ENCODE measurements at places on chromosomes 12 and 14.

DNA sequence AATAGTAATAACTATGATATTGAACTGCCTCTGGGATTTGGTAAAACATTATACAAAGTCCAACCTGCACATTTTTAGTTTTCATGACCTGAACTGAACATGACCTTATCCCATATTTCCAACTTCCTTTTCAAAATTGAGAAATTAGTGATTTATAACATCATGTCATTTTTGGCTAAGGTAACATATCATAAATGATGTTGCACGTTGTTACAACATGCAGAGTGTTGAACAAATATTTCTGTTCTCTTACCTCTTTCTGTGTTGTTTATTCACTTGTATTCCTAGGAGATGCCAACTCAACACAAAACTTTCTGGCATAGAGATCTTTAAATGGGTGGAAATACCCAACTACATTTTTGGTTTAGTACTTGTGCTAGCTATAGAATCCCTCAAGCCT lies 496.0 kb downstream of the SLC6A15 start:
- no peak for DNase-seq

DNA sequence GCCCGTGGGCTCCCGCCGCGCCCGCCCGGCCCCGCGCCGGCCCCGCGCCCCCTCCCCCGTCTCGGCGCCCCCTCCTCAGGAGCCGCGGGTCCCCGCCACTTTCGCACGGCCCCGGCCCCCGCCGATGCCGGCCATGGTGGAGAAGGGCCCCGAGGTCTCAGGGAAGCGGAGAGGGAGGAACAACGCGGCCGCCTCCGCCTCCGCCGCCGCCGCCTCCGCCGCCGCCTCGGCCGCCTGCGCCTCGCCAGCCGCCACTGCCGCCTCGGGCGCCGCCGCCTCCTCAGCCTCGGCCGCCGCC lies 263 bp downstream of the RCOR1 start:
- DNase-seq, result no peak

- no peak for DNase-seq
Observed at GRCh38 chr12:92803903-92804302, 101.1 kb downstream of the PLEKHG7 start.

GRCh38 chr12:104460973-104461698 lies 4.4 kb downstream of the CHST11 start:
- DNase-seq, result no peak

DNA sequence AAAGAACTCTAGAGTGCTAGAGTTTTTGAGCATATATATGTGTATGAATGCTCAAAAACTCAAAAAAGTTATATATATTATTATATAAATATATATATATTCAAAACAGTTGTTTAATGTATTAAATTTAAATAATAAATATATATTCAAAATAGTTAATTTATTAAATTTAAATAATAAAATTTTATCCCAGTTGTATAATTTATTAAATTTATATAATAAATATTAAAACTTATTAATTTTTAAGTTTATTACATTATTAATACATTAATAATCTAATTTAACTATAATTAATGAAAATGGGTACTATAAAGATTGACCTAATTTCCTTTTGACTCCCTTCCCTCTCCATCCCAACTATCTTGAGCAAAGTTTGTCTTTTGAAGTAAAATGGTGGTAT lies 97.8 kb downstream of the RERG start:
- no peak for DNase-seq

- DNase-seq, result no peak
Observed at GRCh38 chr12:32260696-32261095, 138.7 kb upstream of the FGD4 start.

- DNase-seq, result no peak
Observed at GRCh38 chr12:20507056-20507455, 138.7 kb downstream of the PDE3A start.

- peak; percentile 73 for DNase-seq
Observed at GRCh38 chr14:57732463-57733285, 133.2 kb downstream of the SLC35F4 start.

DNA sequence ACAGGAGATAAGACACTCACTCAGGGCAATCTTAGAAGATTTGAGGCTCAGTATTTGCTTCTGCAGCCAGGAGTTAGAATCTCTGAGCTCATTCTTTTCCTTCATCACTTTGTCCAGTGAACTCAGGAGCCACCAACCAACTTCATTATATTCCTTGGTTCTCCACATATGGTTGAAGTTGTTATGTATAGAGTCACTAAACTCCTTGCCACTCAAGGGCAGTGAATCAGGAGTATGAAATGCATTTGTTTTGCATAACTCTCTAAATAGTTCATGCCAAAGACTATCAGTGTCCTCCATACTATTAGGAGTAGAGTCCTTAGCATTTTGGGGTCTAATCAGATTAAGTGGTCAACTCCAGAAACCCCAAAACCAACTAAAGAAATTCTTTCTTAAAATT lies 150.6 kb downstream of the CCDC59 start:
- no peak for DNase-seq

DNA sequence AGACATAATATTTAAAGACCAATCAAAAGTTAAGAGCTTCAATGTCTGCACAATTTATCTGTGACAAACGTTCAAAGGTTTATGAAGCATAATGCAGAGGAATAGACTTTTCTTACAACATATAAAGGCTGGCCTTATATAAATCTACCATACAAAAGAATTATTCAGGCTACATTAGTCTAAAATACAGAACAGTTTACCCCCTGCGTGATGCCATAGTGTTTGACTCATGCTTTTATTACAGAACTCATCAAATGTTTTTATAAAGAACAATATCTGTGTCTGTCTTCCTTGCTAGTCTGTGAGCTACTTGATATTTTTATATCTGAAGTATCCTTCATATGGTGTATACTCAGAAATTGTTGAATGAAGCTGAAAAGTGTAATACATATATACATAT lies 1084.5 kb upstream of the FLRT2 start:
- no peak for DNase-seq

DNA sequence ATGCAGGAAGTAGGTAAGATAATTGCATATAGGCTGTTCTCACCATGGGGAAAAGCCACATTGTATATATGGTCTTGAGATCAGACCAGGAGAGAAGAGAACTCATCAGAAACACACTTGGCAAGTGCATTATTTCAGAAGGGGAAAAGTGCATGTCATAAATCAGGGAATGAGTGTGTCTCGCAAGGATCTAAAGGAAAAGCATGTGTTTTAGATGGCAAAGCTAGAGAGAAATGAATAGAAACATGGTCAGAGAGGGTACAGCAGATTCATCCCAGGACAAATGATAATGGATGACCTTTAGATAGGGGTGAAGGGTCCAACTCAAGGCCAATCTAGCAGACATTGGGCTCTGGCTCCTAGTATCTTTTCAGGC lies 230.2 kb upstream of the NAV3 start:
- no peak for DNase-seq

- DNase-seq, result no peak
Observed at GRCh38 chr12:7693793-7694192, 1.8 kb downstream of the GDF3 start.

- no peak for DNase-seq
Observed at GRCh38 chr14:78164226-78164853, 5.8 kb upstream of the NRXN3 start.

DNA sequence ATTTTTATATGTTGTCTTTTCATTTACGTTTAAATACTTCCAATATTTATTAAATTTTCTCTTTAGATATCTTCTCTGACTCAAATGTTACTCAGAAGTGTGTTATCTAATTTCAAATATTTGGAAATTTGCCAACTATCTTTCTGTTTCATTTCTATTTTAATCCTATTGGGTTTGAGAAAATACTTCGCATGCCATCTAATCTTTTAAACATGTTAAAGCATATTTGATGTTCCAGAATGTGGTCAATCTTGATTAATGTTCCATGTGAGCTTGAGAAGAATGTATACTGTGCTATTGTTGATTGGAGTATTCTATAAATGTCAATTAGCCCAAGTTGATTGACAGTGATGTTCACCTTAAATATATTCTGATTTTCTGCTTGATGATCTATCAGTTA lies 11.9 kb upstream of the DCN start:
- peak; percentile 79 for DNase-seq

GRCh38 chr14:85037411-85037810 lies 492.5 kb upstream of the FLRT2 start:
- DNase-seq, result no peak

GRCh38 chr14:76464856-76465255 lies 88.9 kb downstream of the ESRRB start:
- DNase-seq, result no peak

DNA sequence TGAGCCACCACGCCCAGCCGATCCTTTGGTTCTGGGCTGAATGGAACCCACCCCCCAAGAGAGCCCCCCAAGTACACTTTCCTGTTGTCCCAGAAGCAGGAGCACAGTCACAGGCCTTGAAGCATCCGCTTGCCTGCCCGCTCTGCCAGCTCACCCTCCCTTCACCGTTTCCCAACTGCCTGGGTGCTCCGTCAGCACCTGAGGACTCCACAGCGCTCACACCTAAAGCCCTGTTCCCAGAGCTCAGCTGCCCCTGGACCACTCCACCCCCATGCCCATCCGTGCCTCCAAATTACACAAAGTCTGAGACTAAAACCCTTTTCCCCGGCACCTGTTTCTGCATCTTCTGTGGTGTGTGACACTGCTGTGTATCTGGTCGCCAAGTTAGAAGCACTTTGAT lies 44.3 kb upstream of the TRAF3 start:
- DNase-seq, result no peak

- no peak for DNase-seq
Observed at GRCh38 chr14:60963761-60964160, 17.1 kb downstream of the TRMT5 start.

- no peak for DNase-seq
Observed at GRCh38 chr12:13602172-13602571, 379.2 kb downstream of the GRIN2B start.

DNA sequence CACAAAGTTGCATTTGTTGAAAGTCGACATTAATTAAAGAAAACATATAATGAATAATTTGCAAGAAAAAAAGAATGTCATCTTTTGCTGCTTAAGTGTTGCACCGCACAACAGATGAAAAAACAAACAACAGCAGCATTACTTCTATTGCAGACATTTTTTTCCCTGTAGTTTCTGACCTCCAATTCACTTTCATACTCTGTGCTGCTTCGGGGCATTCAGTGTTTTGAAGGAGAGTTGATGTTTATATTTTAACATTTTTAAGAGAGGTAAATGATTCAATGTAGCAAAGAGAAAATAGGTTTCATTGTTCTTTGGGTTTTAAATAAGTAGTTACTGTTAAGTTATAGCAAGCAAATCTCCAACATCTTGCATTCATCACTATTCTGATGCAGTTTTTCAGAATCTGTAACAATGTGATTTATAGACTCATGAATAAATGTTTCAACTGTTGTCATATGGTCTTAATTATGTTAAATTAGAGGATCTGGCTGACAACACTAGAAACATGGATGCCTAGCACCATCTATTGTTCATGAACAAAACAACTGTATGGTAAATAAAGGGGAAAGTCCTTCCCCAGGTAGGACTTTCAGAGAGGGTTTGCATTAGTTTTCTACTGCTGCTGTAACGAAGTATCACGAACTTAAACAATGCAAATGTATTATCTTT lies 168.1 kb downstream of the BCAT1 start:
- peak; percentile 61 for DNase-seq

DNA sequence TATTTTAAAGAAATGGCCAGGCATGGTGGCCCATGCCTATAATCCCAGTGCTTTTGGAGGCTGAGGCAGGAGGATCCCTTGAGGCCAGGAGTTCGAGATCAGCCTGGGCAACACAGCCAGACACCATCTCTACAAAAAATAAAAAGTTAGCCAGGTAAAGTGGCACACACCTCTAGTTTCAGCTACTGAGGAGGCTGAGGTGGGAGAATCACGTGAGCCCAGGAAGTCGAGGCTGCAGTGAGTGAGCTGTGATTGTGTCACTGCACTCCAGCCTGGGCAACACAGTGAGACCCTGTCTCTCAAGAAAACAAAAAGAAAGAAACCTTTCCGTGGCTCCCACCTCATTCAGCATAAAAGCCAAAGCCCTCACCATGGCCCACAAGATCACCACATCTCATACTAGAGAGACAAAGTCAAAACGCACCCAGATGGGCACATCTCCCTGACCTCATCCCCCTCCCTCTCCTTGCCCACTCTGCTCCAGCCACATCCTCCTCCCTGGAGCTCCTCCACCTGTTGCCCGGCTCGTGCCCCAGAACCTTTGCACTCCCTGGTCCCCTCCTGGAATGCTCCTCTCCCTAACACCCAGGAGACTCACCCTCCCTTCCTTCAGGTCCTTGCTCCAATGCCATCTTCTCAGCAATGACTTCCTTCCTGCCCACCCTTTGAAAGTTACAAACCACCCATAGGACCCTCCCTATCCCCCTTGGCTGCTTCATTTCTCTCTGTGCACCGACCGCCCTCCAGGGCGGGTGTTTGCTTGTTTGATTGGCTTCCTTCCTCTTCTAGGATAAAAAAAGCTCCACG lies 4.8 kb upstream of the SCARB1 start:
- DNase-seq, result no peak

GRCh38 chr12:122099280-122099749 lies 20.8 kb downstream of the MLXIP start:
- DNase-seq, result no peak

- DNase-seq, result peak; percentile 64
Observed at GRCh38 chr12:40107098-40107802, 1.4 kb upstream of the SLC2A13 start.

DNA sequence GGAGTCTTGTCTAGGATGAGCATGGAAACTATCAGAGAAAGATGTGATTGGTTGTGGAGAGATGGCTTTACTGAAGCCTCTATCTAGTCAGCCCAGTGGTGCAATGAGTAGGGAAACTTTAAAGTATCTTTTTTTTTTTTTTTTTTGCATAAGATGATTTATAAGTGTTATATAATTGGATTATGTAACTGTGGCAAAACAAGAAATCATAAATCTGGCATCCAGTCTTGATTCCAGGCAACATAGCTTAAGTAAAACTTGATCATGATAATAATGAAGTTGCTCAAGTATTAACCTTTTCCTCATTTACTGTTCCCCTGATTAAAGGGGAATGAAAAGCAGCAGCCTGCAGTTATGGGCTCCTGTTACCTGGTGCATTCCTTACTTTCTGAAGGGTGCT lies 538.0 kb upstream of the ATP2B1 start:
- no peak for DNase-seq

DNA sequence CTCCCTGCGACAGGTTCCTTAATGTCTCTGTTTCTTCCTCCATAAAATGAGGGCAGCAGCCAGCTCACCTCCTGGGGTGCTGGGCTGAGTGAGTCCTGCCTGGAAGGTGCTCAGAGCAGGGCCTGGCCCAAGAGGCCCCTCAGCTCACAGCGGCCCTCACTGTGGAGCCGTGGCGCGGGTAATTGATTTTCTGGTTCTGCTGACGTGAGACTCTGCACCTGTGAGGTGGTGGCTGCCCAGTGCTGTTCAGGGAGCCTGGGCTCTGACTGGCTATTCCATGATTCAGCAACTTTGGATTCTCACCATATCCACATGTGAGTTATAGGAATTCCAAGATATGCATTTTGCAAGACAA lies 266.6 kb downstream of the ADGRD1 start:
- no peak for DNase-seq

All from fibroblast of skin of right biceps (primary cell).